ENCODE measurements at places on chromosomes 3 and 15.

- DNase-seq = no peak
Observed at GRCh38 chr3:94256888-94257813, 194.3 kb downstream of the NSUN3 start.

DNA sequence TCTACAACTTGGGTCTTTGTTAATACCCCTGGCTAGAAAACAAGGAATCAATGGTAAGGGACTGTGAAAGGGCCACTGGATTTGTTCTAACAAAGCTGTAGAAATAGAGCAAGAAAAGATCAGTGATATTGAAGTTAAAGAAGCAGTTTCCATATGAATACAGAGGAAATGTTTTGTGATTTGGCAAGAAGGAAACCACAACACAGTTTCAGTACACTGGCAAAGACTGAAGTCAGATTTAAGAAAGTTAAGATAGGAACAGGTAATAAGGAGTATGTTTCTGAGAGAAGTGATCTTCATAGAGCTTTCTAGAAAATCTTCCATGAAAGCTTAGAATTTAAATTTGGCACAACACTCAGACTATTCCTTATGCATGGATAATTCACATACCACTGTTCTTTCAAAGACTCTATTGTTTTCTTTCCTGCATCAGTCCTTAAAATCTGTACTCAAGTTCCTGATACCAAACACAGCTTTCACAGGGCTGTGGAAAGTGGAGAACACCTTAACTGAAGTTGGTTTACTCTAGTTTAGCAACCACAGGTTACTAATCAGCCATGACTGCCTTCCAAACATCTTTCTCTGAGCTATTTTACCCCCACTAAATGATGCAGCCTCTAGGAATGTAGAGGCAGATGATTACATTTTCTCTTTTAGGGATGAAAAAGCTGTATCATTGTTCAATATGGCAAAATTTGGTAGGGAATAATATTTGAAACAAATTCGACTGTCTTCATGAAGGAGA lies 32.4 kb upstream of the ALCAM start:
- DNase-seq = peak; percentile 61

DNA sequence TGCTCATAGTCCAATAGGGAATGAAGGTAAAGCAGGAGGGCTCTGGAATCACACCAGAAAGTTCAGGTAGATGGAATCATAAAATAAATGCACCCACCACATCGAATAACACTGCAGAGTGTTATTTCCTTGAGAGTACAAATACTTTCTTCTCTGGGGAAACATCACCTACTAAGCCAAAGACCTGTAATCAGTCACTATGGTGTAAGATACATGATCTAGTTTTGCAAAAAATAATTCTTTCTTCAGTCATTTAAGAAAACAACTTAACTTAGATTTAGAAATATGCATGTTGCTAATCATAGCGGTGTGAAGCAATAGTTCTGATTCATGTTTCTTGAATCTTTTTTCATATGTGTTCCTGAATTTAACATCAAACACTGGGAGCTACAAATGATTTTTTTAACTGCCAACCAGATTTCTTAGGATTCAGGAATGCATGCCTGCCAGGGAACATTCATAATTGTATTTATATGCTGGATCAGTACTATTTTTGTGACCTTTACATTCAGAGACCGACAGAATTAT lies 40.2 kb upstream of the MEIS2 start:
- DNase-seq = peak; percentile 23

GRCh38 chr3:141123677-141124410 lies 72.7 kb downstream of the SPSB4 start:
- DNase-seq = no peak

DNA sequence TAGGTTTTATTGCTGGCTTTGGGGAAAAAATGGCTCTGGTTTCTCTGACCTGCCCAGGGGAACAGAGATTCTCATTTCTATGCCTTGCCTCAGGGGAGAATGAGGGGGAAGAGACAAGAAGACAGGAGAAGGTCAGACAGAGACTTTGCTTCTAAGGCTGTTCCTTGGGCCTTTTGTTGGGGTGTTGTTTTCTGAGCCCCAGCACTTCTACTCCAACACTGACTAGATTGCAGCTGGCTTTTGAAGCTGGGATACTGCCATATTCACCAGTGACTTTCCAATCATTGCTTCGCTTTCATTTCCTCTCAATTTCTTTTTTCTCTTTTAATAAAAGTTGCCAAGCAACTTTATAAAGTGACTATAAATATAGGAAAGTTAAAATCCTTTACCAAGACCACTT lies 143.2 kb upstream of the ARHGEF26 start:
- no peak for DNase-seq

DNA sequence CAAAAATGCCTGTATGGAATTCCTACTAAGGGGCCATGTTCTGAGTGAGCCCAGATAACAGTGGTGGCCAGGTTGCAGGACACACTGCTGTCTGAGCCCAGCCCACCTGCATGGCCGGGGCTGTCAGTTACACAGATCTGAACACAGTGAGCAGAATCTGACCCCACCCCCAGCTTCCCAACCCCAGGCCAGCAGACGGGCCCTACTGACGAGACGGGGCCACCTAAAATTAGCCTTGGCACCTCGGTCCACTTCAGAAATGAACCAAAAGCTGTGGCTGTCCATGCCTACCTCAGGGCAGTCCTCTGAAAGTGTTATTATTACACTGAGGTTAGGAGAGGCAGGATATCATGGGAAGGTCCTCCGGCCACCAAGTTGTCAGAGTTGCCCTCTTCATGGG lies 51.8 kb downstream of the LMCD1 start:
- no peak for DNase-seq

DNA sequence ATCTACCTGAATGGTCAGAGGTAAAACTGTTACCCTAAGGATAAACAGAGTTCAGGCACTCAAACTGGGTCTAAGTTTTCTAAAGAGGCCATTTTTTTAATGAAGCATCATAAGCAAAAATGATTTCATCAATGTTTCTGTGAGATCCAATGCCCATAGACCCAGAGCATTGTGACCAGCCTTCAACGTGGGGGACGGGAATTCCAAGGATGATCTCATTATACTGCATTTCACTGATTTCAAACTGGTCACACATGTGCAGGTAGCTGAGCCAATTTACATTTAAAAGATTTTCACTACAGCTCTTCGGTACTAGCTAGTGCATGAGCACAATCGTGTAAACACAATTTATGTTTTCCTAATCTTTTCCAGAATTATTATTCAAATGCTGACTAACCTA lies 472.9 kb downstream of the DIPK2A start:
- no peak for DNase-seq

- DNase-seq = no peak
Observed at GRCh38 chr15:89358435-89358754, 23.8 kb upstream of the POLG start.

DNA sequence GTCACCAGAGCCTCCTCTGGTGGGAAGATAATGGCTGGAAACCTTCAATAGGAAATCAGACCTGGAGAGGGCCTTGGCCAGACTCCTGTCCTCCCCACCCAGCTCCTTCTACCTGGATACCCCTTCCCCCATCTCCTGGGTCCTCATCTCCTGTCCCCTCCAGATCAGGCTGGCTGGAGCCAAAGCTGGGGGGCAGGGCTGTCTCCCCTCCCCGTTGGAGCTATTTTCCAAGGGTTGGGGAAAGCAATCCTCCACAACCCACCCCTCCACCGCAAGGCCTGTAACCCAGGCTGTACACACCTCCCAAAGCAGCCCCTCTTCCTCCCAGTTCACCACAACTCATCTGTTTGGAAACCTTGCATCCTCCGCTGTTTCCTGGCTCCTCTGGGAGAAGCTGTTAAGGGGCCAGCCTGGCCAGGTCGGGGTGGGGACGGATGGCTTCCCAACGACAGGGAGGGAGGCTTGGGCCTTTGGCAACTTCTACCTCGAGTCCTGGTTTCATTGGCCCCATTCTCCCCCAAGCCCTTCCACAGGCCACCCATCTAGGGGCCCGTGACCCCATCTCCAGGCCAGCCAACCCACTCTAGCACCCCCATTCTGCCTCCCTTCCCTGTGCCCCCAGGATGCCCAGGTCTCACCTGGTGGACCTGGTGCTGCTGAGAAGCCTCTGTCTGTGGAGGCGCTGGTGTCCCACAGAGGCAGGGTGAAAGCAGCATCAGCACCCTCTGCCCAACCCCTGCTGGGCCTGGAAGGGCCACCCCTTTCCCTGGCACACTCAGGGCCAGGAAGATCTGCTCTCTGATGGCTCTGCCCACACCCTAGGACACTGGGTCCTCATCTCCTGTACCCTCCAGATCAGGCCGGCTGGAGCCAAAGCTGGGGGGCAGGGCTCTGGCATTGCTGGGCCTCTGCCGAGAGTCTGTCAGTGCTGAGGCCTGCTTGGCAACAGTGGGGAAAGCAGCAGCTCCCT lies 22.1 kb upstream of the GOLGA6C start:
- no peak for DNase-seq

- no peak for DNase-seq
Observed at GRCh38 chr3:182450942-182451787, 342.1 kb upstream of the ATP11B start.

DNA sequence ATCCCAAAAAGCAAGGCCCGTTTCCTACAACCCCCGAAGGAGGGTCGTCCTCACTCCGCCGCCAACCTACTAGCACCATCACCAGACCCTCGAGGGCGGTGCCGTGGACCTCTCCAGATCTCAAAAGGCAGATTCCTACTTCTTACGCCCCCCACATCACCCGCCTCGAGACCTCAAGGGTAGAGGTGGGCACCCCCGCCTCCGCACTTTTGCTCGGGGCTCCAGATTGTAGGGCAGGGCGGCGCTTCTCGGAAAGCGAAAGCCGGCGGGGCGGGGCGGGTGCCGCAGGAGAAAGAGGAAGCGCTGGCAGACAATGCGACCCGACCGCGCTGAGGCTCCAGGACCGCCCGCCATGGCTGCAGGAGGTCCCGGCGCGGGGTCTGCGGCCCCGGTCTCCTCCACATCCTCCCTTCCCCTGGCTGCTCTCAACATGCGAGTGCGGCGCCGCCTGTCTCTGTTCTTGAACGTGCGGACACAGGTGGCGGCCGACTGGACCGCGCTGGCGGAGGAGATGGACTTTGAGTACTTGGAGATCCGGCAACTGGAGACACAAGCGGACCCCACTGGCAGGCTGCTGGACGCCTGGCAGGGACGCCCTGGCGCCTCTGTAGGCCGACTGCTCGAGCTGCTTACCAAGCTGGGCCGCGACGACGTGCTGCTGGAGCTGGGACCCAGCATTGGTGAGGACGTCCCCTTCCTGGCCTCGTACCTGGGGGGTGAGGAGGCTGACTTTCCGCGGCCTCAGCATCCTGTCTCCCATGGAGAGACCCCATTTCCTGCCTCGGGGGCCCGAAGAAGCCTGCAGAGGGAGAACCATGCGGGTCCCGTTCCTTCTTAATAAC lies at the start of gene MYD88:
MYD88 (plus strand) TSS at position 313 of the 842 bp plus-strand sequence; CDS start at position 353, 40 bp downstream.
- DNase-seq = peak; percentile 72

DNA sequence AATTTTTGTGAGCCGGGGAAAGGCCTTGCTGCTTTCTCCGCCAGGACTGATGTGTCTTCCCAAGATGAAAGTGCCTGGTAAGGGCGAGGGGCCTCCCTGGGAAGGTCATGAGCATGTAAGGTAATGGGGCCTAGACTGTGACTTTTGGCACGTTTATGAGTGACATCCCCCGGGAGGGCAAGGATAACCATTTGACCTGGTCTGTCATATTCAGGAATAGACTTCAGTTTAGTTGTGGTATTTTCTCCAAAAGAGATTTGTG lies 631 bp upstream of the CNBP start:
- peak; percentile 25 for DNase-seq

DNA sequence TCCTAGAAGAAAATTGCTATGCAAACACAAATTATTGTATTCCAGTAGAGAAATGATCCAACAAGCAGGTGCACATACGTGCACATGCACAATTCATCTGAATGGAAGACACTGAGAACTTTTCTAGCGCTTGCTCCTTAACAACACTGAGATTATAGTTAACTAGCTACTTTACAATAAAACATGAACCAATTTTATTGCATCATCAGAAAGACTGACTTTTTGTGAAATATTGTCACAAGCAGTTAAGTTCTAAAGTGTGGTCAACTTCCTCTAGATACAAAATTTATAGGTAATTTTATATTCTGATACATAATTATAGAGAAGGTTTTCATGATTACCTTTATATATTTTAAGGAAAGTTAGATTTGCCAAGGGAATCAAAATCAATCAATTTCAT lies 135.4 kb downstream of the ABI3BP start:
- no peak for DNase-seq

DNA sequence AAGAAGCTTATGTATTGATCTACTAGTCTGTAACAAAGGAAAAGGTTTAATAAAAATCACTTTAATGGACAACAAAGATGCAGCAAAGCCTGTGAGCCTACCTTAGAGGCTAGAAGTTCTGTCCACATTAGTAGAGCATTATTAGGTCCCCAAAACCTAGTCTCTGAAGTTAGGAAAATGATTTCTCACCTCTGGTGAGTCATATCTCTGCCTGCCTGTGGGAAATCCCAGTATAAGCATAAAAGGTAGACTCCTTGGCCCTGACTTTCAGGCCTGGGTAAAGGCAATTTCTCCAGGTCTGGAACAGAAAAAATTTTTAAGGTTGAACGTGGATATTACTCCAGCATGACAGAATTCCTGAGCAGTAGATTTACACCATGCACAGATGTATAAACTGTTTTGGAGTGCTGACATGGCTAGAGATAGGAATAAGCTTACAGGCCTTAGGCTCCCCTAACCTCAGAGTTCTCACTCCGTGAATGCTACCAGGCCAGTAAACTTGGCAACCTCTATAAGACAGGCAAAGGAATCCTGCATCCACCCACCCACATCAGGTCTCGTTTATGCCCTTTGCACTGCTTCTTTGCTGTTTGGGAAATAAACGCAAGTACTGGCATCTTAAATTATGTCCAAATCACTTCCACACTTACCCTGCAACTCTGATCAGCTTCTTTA lies 104.1 kb downstream of the SERPINI1 start:
- no peak for DNase-seq

DNA sequence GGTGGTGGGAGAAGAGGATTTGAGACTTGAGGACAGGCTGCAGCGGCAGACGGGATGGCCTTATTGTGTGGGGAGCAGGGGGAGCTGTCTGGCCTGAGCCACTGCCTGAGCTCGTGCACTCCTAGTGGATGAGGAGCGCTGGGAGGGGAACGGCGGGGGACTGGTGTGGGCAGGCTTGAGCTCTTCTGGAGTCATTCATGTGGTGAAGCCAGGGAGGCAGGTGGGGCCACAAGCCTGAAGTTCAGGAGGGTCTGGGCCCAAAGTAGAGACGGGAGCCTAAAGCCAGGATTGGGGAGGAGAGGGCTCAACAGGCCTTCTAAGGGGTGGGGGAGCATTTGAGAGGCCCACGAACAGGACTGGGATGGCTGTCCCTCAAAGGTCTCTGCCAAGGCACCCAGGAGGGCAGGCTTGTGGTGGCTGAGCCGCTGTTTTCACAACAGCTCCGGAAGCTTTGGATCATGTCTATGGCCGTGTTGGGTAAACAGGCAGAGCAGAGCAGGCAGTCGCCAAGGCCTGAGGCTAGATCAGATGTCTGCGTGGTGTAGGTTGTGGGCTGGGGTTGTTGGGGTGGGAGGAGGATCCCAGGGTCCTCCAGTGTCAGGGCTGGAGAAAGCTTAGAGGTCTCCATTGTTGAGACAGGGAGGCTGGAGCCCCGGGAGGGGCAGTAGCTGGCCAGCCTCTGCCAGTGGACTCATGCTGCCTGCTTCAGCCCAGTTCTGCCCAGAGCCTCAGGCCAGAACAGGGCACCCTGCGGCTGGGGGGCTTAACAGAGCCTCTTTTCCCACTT lies 8.2 kb downstream of the PRKCD start:
- no peak for DNase-seq
